ENCODE measurements at places on chromosomes 5 and 9.

DNA sequence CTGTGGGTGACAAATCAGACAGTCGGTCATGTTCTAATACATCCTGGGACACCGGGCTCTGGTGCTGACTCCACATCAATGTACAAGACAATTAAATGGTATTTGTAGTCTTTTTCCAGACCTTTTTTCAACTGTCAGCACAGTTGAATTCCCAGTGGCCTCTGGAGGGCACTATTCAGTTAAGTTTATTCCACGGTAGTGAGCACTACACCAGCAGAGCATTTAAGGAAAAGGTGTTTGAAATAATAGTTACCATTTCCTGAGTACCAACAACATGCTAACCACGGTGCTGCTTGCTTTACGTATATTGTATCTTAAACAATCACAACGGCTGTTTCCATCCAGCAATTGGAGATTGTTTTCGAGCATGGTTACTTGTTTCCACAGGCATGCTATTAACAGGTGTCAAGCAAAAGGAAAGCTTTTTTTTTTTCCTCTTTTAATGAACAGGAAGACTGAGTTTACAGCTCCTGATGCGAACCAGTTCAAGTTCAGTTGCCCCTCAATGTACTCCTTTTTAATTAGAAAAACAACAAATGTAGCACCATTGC lies 186.7 kb downstream of the PDZD2 start:
- DNase-seq, result peak; percentile 67

DNA sequence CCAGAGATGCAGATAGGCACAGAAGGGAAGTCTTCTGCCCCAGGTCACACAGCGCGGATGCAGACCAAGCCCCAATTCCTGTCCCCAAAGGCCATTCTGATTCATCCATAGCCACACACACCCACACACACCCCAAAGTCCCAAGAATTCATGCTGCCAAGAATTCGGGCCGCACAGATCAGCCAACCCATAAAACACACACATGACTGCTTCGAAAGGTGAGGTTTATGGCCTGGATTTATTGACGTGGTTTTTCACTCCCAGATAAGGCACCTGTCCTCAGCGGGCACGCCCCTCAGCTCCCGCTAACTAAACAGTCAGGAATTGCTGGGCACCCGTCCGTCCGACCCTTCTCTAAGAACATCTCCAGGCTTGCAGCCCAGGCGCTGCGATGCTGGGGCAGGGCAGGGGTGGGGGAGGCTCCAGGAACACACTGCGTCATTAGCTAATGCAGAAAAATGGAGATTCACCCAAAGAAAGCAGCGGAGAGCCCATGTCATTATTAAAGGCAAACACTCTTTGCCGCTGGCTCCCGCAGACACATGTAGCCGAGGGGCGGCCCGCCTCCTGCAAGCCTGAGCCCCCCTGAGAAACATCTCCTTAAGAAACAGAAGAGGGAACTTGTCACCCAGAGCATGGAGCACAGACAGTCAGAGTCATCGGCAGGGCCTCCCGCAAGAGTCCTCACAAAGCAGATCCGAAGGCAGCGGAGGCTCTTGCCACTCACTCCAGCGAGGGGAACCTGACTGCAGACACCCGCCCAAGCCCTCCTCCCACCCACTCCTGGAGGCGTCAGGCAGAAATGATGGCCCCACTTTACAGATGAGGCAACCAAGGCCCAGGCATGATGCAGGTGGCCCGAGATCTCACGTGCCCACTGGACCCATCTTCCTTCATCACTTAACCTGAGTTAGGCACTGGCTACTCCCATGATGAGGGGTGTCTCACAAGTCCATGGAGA lies 19.9 kb downstream of the VAV2 start:
- no peak for DNase-seq

DNA sequence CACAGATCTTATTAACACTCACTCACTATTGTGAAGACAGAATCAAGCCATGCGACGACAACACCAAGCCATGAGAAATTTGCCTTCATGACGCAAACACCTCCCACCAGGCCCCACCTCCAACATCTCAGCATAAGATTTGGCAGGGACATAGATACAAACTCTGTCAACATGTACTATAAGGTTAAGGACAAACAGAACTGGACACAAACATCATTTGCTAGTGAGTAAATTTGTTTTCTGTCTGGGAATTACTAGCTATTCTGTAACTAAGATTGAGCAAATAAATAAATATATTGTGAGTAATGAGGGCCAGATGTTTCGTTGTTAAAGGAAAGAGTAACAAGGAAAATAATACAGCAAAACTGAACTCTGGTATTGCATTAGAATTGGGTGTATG lies 15.7 kb upstream of the KCNN2 start:
- no peak for DNase-seq

- peak; percentile 9 for DNase-seq
These were observed 97.8 kb upstream of the HAND1 start for GRCh38 chr5:154575546-154576428.

DNA sequence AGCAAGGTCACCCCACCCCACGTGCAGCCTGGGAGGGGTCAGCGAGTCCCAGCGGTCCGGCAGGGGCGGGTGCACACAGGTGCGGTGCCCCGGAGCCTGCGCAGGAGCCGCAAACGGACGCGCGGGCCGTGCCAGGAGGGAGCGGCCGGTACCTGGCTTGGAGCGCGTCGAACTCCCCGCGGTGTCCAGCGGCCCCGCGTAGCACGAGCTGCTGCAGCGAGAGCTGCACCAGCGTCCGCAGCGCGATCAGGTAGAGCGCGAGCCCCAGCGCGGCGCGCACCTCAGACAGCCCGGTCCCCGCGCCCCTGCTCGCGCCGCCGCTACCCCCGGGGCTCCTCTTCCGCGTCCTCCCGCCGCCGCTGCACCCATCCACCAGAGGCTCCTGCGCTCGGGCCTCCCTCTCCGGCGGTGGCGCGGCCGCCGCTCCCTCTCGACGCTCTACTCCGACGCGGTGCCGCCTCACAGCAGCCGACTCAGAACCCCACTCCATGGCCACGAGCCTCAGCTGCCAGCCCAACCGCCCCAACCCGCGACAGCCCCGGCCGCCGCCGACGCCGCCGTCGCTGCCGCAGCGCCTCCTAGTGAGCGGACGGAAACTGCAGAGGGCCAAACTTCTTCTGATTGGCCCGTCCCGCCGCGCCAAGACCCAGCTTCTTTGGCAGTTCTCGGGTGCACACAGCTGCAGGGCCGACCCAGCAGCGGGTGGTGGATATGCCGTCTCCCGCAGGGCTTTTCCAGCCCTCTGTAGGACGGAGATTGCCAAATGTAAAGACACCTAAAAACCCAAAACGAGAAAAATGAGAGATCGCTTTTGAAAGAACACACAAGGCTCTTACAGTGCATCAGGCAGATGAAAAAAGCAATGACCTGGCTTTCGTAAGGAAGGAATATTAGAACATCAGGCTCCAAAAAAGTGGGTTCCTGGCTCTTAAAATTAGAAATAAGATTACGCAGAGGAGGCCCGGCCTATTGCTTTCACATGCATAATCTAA lies at the start of gene ERMP1:
ERMP1 (minus strand) TSS at position 580 of the 992 bp plus-strand sequence; CDS start at position 490, 90 bp downstream.
- peak; percentile 97 for DNase-seq

GRCh38 chr9:135847833-135848232 lies 59.5 kb downstream of the CAMSAP1 start:
- DNase-seq, result no peak

DNA sequence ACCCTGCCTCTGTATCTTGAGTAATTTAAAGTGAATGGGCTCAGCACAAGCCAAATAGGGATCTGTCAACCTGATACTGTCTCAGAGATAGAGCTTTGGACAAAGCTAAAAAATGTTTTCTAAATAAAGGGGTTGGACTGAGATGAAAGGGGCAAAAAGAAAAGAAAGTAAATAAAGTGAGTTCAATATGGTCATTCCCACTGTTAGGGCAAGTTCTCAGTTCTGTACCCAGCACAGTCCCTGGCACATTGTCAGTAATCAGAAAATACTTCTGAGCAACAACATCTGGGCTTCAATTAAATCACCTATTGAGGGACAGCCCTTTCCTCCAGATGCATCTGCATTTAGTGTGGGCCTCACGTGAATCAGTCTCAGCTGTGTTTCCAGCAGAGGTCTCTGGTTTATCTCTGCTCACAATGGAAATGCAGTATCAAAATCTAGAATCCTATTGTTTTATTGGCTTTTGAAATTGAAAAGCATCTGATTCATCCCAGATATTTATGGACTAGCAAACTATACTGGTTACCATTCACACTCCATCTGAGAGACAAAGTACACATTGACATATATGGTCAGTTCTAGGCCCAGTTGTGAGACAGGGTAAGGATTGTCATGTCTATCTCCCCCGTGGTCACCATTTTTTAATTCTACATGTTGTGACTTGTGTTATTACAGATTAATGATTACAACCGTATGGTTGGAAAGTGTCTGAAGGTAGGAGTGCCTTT lies 35.6 kb downstream of the ZNF474 start:
- DNase-seq, result no peak

GRCh38 chr5:136330353-136331038 lies 34.8 kb downstream of the TRPC7 start:
- no peak for DNase-seq

GRCh38 chr9:90032296-90033027 lies 427.6 kb downstream of the GADD45G start:
- peak; percentile 65 for DNase-seq

GRCh38 chr9:19233344-19233743 lies 2.9 kb downstream of the DENND4C start:
- DNase-seq, result no peak

GRCh38 chr5:123482258-123482657 lies 29.7 kb upstream of the CSNK1G3 start:
- DNase-seq, result no peak

GRCh38 chr9:131593936-131594665 lies 48.8 kb downstream of the PRRT1B start:
- DNase-seq, result no peak

GRCh38 chr9:77592476-77592875 lies 55.6 kb downstream of the GNA14 start:
- peak; percentile 9 for DNase-seq

DNA sequence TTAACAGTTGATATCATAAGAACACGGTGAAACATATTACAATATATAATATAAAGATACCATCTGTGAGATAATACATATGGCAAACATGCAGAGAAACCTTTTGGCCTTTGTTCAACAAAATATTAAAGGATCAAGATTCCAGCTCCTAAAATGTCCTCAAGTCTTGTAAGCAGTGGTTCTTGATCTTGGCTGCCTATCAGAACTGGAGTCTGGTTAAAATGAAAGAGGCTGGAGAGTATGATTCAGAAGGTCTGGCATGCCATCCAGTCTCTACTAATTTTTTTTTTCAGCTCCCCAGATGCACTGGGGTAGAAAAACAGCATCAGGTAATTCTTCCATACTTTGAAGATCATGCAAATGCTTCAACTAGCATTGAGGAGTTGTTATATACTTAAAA lies 83.2 kb downstream of the TNC start:
- DNase-seq, result no peak

- DNase-seq, result no peak
These were observed 194.3 kb downstream of the PALM2AKAP2 start for GRCh38 chr9:109974143-109974917.

DNA sequence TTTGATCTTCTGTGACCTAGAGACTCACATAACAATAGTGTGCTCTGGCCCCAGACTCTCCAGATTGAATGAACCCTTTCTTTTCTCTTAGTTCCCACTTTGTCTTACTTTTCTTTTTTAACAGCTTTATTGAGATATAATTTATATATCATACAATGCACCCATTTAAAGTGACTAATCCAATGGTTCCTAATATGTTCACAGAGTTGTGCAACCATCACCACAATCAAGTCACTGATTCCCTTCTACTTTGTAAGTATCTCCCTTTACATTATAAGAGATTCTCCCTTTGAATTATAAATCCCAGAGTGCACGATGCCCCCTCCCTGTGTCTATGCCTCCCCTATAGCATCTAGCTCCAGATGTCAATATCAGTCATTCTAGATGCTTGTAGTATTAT lies 172.4 kb downstream of the HINT1 start:
- no peak for DNase-seq

GRCh38 chr5:93603793-93604643 lies 21.0 kb downstream of the NR2F1 start:
- DNase-seq, result no peak

DNA sequence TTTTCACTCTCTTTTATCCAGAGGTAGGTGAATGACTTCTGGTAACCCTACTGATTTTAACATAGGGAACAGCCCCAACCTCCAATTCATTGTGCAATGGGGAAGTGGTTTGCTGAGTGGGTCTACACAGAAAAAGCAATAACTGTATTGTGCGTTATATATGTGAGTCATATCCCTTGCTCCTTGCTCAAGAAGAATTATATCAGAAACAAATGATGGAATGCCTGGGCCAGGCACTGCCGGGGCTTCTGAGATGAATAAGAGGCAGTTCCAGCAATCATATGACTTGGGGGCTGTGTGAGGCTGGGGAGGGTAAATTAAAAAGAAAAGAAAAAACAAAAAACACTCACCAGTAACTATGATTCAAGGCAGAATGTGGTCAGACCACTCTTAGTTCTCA lies 79.2 kb upstream of the ABCA1 start:
- DNase-seq, result peak; percentile 95

DNA sequence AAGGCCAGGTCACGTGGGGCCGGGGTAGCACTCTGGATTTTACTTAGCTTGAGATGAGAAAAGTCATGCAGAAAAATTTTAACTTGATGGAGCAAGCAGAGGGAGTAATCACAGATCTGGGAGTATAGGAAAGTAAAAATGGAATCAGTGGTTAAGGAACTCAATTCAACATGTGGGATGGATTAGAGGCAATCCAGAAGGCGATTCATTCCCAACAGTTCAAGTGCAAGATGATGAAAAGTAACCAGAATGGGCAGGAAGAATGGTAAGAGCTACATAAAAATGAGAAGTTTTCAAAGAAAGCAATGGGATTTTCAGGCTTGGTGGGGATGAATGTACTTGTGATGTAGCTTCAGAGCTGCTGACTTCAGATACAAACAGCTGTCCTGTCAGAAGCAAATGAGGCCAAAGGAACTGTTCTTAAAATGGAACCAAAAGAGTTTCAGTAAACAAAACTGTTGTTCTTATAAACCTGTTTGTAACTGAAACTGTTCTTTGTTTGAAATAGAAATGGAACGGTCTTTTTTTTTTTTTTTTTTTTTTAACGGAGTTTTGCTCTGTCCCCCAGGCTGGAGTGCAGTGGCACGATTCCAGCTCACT lies 5.6 kb upstream of the SEC24A start:
- no peak for DNase-seq

DNA sequence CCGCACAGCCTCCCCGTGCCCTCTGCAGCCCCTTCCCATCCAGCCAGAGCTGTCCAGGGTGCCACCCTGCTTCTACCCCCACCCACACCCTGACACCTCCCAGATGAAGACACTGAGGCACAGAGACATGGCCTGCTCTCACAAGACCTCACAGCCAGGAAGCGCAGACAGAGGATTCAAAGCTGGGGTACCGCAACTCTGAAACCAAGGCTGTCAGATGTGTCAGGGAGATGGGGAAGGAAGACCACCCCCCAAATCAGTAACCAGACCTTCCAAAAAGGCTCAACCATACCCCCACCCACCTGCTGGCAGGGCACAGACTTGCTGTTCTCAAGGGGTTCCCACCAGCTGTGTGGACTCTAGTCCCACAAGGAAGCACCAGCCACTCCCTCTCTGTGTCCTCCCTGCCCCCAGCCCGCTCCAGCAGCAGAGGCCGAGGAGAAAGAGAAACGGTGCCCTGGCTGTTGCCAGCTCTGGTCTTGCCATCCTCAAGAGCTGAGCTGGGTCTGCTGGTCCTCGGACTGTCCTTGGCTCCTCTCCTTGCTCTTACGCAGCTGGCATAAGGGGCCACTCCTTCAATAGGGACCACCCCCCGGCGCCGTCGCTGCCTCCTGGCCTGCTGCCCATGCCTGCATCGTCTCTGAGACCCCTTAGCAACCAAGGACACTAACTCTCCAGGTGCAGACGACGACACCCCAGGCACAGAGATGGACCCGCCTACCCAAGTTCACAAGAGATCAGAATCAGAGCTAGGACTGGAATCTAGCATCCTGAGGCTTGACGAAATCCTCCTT lies 699 bp downstream of the AKNA start:
- DNase-seq, result peak; percentile 57

- no peak for DNase-seq
These were observed 44.4 kb downstream of the ACTBL2 start for GRCh38 chr5:57437976-57438805.
